Right renal cortex interstitium (tissue), 3 donors: ENCODE measurements at places on chromosomes 3 and 15. TPM values are rescaled to one million over a fixed set of nuclear protein-coding genes. Genes with fewer than 3 reads are reported as not detected.

ZMYND10 gene
- polyA plus RNA-seq: 3.3 TPM

CELSR3 gene
- 0.81 TPM for polyA plus RNA-seq

SPINK8 gene
- not detected for polyA plus RNA-seq

TLR9 gene
- polyA plus RNA-seq: not detected

ALDH1A2 gene
- 287 TPM for polyA plus RNA-seq

CCDC33 gene
- polyA plus RNA-seq: 4.7 TPM

RPP14 gene
- polyA plus RNA-seq: 19.1 TPM

GOLGA8A gene
- polyA plus RNA-seq: 49.1 TPM

SIDT1 gene
- 2.2 TPM for polyA plus RNA-seq

PAK6 gene
- 5.5 TPM for polyA plus RNA-seq

DNA sequence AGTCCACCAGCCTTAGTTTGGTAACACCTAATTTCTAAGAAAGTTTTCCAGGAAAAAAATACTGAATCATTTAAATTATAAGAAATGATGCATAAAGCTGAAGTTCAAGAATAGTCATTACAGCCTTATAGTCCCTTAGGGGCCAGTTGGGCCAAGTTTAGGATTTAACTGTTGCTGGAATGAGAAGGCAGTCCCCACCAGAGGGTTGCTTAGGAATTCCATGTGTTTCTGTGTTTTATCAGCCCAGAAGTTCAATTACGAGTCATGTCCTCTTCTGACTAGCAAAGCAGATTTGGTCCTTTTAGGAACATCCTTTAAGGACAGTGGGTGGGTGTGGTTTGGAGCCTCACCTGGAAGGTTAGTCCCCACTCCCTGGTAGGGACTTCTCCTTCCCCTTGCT is 57.0 kb upstream of the NR2E3 start:
- no peak for DNase-seq

GRCh38 chr3:21407743-21408142 is 343.3 kb downstream of the ZNF385D start:
- DNase-seq: no peak

GRCh38 chr15:28878209-28878608 is 7.6 kb upstream of the APBA2 start:
- DNase-seq: no peak

DNA sequence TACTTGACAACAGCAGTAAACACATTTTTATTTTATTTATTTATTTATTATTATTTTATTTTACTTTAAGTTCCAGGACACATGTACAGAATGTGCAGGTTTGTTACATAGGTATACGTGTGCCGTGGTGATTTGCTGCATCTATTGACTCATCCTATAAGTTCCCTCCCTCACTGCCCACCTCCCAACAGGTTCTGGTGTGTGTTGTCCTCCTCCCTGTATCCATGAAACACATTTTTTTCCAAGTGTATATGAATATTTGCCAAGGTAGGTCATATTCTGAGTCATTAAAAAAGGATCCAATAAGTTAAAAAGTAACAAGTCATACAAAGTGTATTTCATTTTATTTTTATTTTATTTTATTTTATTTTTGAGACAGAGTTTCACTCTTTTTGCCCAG is 567.3 kb upstream of the KCNMB2 start:
- no peak for DNase-seq

DNA sequence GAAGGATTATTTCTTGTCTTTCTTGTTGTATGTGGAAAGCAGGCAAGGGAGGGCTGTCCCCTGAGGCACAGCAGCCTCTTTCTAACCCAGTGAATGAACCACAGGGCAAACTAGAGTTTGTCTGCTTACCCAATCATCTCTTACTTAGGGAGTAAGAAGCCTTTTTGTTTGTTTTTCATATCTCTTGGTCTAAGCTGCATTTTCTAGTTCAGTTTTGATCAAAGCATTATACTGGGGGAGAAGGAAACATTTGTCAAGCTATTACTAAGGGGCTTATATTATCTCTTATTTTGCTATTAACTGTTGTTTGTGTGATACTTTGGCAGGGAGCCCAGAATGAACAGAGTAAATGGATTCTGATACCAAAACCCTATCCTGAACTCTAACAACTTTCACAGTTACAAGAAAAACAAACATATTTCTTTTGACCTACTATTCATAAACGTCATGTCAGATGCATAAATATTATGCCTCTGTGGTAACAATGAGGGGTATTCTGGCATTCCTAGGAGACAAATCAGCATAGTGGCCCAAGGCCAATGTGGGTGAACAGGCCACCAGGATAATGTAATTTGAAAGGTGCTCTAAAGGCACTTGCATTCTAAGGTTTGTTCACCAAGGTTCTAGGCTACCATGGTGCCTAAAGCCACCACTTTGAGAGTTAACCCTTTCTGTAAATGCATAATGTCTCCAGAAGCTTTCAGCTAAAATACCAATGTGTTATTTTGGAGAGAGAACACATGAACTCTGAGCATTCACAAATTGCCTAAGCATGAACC is 271.6 kb upstream of the ZPLD1 start:
- peak; percentile 65 for DNase-seq

- DNase-seq: no peak
Measured at GRCh38 chr15:66937588-66937987, 127.8 kb upstream of the SMAD3 start.

GRCh38 chr3:14861446-14862302 is 42.9 kb downstream of the FGD5 start:
- no peak for DNase-seq

- no peak for DNase-seq
Measured at GRCh38 chr3:185504636-185505035, 5.8 kb upstream of the TMEM41A start.

DNA sequence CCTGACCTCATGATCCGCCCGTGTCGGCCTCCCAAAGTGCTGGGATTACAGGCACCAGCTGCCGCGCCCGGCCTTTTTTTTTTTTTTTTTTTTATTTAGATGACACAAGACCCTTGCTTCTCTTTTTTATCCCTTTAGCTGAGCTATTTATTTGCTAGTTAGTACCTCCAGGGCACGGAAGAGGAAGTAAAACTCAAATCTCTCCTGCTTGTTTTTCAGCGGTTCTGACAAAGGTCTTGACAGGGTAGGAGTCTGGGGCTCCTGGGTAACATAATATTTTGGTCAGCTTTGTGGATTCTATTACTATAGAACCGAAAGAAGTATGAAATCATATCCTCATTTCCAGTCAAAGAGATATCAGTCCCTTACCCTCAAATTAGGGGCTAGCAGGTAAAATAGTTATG is 44.0 kb upstream of the ETV5 start:
- no peak for DNase-seq

- no peak for DNase-seq
Measured at GRCh38 chr3:181564222-181564621, 147.5 kb upstream of the SOX2 start.

DNA sequence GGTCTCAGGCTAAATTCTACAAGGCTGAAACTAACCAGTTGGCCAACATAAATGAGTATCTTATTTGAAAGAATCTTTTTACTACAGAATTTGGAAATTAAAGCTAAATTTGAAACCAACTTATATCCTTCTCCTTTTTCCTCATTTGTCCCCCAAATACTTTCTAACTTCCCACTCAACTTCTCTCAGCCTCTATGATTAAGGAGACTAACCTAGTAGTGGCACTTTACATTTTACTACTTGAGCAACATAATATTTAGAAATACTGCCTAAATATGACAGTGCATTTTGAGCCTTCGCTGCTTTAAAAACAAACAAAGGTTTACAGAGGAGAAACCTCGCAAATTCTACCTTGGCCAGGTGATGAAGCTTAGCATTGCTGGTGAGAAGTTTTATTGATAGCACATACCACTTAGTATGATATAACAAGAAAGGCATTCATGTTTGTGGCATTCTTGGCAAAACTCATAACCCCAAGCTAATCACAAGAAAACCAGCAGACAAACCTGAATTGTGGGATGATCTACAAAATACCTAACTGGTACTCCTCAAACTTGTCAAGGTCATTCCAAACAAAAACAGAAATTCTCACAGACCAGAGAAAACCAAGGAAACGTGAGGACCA is 432.1 kb upstream of the CFAP20DC start:
- DNase-seq: no peak

DNA sequence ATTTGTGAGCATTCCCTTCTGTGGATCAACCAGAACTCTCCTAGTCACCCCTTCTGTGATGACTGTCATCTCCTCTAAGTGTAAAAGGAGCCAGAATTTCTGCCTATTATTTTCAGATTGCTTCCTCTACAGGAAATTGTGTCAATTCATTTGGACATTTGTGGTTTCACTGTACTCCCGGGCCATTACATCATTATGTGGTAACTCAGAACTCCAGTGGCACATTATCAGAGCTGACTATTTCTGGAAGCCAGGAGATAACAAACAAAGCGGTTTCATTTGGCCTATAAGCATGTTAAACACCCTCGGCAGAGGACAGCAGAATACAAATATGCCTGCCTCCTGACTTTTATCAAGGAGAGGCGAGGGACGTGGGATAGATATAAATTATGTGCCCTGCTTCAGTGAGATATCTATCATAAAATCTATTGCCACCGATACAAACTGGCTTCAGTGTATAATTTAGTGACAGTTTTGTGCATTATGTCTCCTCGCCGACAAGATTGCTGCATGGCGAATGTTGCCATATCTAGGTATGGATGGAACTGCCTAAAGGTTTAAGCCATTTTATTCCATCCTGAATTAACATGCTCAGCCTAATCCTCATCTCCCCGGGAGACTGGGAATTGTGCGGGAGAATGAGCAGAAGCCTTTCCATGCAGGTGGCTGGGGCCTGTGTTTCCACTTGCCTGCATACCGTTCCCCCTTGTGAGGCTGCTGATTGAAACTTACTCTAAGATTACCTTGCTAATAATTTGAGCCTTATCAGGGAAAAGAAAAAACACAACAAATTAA is 193.4 kb upstream of the SEMA6D start:
- DNase-seq: no peak

GRCh38 chr15:82647045-82647834 is at the start of gene CPEB1:
Gene CPEB1, minus strand, starts transcription at chr15:82647363. Its CDS starts 18,904 bp downstream, at chr15:82628459.
- DNase-seq: no peak

DNA sequence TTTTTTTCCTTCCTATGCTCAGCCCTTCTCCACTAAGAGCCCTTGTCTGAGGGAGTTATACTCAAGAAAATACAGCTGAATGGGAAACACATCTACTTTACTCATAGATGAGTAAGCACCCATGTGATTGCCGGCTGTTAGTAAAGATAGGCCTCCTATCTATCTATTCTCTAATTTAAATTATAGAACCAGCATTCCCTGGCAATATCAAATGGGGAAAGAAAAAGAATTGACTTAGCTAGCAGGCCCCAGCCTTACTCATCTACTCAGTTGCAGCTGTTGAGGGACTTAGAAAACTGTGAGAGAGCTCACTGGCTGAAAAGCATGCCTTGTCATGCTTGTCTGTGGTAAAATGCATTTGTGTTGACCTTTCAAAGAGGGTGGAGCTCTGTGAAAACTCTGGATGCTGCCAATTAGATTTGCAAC is 116.9 kb upstream of the LRRFIP2 start:
- DNase-seq: no peak

DNA sequence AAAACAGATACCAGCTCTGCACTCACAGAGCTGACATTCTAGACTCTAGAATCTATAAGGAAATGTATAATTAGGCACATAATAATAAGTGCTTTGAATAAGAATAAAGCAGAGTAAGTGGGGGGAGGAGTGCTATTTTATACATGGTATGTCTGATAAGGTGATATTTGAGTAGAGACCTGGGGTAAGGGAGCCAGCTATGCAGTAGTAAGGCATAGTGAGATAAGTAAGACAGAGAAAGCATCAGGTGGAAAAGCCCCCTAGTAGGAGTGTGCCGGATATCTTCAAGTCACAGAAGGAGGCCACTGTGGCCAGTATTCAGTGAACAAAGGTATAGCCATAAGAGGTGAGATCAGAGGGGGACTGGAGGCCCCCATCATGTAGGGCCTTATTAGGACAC is 3.0 kb downstream of the SS18L2 start:
- DNase-seq: no peak
